NCI-H446 treated with DMSO at 0.1 percent for 48 hours (cell line): ENCODE measurements at places on chromosomes 2 and 18.

GRCh38 chr18:25503567-25504081 is 151.7 kb upstream of the ZNF521 start:
- DNase-seq = peak; percentile 8

DNA sequence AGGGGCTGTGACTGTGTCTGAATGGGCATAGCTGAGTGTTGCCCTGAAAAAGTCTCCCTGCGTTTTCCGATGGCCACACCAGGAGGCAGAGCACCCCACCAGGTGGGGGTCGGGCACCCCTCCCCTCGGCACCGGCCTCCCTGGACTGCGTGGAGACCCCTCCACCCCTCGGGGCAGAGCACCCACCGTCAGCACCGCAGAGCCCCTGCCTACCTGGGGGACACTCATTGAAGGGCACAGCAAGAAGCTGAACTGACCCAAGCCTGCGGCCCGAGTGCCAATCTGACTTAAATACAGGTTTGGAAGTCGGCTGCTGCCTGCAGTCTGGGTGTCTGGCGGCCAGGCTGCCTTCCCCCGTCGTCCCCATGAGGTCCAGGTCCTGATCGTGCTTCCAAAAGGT is 69.9 kb downstream of the KCNG2 start:
- no peak for DNase-seq

DNA sequence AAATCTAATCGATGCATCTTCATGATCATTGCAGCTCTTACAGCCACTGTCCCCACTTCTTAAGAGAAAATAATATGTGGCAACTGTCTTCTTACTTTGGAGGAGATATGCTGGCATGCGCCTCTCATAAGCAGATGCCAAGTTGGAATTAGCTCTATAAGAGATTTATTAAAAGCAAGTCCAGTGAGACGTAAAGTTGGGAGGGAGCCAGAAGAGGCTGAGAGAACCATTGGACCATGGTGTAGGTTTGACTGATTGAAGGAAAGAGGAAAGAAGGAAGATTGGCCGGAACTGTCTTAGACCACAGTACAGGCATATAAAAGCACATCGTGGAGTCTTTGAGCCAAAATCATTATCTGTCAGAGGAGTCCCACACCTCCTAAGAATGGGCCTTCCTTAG is 265.7 kb upstream of the ZC3H15 start:
- peak; percentile 87 for DNase-seq

GRCh38 chr2:143891879-143892308 is 628.0 kb downstream of the ZEB2 start:
- DNase-seq = no peak

GRCh38 chr2:2826209-2826551 is 495.1 kb upstream of the MYT1L start:
- no peak for DNase-seq

DNA sequence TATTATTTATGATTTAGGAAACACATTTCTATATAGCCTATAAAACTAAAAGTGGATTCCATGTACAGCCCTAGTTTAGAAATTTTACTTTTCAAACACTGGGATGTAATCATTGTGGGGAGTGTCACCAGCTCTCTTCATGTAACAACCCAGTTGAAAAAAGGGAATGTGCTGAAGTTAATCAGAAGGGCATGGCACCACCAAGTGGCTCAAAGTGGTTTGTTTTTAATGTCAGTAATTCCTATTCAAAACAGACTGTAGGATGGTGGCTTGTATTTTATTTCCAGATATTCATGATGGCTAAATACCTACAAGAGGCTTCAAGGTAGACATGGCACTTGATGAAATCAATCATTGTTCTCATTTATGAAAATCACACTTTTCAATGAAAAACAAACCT is 58.1 kb upstream of the TMEM182 start:
- DNase-seq = no peak

- DNase-seq = no peak
Observed at GRCh38 chr18:77736842-77737241, 487.2 kb downstream of the GALR1 start.

GRCh38 chr2:31110431-31110830 is 27.8 kb downstream of the GALNT14 start:
- no peak for DNase-seq

DNA sequence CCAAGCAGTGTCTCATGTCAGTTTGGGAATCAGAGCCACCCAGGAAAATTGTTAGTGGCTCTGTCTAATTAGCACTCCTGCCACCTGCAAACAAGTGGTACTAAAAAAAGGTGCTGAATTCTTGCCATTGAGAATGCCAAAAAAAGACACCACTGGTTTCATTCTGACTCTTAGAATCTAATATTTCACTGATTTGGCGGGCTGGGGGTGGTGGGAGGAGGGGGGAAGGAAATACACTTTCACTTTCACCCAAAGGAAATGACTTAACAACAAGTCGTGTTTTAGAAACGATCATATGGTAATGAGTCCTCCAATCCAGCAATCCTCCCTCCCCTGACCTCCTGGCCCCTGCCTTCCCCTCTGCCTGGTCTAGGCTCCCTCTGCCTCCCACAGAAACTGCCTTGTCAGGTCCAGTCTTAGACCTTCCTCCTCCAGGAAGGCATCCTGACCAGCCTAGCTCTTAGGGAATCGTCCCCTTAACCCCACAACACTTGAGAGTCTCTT is 4.4 kb upstream of the KLHL29 start:
- no peak for DNase-seq

GRCh38 chr2:62687636-62688035 is 17.9 kb upstream of the EHBP1 start:
- no peak for DNase-seq

GRCh38 chr2:224892574-224893204 is 149.6 kb downstream of the DOCK10 start:
- no peak for DNase-seq

DNA sequence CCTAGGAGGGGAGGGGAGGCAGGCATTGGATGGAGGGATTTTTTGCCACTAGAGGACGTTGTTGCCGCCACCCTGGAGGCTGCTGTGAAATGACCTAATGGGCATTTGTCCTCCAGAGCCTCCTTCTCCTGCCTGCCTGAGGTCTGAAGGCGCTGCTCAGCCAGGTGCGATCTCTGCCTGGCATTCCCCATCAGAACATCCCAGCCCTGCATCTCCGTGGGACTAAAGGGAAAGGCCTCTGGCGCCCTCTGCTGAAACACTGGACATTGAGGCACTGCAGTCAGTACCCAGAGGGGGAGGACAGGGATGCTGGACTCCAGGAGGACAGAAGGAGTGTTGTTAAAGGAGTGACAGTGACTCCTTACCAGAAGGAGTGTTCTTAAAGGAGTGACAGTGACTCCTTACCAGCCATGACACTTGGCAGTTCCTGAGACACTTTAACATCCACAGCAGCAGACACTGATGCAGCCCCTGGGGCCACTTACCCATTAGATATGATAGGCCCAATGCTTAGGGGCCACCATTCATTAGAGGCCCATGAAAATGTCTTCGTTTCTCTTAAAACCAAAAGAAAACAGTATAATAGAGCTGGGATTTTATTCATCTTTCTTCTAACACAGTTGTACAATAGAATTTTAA is 17.0 kb downstream of the THNSL2 start:
- no peak for DNase-seq

GRCh38 chr2:170092436-170093060 is 85.4 kb upstream of the MYO3B start:
- DNase-seq = no peak

- DNase-seq = no peak
Observed at GRCh38 chr2:47288864-47289263, 114.1 kb upstream of the MSH2 start.

DNA sequence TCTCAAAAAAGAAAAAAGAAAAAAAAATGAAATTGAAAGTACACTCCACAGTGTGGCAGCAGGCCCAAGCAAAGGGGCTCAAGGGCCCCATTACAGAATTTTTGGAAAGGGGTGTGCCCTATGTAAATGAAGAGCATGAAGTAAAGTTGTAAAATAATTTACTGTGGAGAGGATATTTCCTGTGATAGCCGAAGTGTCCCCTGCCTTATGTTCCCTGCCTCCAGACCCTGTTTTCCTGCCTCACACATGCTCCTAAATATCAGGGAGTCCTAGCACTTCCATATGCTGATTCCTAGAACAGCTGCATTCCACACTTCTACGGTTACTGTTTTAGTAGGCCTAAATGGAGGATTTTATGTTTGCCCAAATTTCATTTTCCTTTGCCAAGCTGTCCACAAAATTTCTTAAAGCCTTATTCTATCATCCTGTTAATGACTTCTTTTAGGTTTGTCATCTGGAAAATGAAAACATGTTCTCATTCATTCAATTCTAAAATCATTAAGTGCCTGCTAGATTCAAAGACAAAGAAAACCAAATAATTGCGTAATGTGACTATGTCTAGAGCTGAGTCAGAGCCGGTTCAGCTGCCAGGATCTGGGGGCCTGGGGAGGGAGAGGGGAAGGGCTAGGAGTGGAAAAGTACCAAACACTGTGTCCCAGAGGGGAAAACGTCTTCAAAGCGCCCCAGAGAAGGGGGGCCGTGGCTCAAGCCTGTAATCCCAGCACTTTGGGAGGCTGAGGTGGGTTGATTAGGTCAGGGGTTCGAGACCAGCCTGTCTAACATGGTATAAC is 25.9 kb upstream of the IMPA2 start:
- peak; percentile 68 for DNase-seq

DNA sequence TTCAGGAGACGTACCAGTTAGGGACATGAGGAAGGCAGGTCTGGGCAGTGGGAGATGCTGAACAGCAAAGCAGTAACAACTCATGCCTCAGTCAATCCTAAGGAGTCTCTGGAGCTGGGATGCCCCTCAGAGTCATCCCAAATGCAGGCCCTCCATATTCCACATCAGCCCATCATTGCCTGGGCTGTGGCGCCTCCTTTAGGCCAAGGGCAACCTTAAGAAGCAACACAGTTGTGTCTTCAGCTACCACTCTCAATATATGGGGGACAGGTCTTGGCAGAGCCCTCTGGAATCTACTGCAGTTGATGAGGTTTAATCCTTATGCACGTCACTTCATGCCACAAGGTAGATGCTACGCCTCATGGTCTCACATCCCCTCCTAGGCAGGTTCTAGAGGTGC is 682.0 kb upstream of the RAB6C start:
- no peak for DNase-seq

- DNase-seq = no peak
Observed at GRCh38 chr2:61085883-61086282, 20.2 kb downstream of the SANBR start.

- no peak for DNase-seq
Observed at GRCh38 chr18:34926683-34927082, 114.5 kb upstream of the MAPRE2 start.

- no peak for DNase-seq
Observed at GRCh38 chr2:237257471-237257951, 156.5 kb downstream of the COL6A3 start.

DNA sequence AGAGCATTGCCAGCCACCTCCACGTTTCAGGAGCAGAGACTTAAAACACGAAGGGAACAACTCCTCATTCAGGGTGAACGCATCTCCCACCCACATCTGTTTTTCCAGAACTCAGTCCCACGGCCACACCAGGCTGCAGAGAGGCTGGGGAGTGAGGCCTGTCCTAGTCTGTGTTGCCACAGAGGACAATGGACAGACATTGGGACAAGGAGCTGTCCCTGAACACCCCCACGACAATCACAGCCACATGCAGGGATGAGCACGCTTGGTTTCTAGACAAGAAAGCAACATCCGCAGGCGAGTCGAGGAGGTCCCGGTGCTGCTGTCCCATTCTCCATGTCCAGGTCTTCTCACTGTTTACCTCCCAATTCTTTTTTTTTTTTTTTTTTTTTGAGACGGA is 167.4 kb downstream of the EIPR1 start:
- no peak for DNase-seq

DNA sequence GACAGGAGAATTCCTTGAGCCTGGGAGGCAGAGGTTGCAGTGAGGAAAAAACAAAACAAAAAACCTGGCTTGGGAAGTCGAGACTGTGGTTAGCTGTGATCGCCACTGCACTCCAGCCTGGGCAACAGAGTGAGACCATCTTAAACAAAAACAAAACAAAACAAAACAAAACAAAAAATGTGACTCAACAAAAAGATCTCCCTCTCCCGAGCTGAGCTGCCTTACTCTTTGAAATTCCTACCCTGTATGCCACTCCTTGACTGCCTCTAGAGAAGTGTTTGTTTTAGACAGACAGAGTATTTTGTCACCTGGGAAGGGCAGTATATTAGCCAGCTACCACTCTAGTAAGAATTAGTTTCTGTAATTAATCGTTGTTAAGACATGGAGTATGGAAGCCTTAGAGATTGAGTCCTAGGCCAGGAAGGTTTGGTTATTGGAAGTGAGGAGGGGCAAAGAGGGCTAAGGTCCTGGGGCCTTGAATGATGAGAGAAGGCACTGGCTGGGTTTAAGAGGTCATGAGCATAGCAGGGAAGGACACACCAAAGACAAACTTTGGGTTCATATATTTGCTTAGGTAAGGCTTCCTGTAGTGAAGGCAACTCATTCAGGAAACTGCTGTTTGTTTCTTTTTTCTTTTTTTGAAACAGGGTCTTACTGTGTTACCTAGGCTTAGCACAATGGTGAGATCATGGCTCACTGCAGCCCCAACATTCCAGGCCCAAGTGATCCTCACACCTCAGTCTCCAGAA is 56.0 kb downstream of the HAUS1 start:
- DNase-seq = no peak

GRCh38 chr2:124131276-124131675 is 106.2 kb downstream of the CNTNAP5 start:
- DNase-seq = no peak

DNA sequence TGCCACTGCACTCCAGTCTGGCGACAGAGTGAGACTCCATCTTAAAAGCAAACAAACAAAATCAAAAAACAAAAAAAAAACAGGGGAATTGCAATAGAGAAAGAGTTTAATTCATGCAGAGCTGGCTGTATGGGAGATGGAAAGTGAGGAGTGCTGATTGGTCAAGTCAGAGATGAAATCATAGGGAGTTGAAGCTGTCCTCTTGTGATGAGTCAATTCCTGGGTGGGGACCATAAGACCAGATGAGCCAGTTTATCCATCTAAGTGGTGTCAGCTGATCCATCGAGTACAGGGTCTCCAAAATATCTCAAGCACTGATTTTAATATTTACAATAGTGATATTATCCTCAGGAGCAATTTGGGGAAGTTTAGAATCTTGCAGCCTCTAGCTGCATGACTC is 45.3 kb downstream of the FRZB start:
- no peak for DNase-seq

- no peak for DNase-seq
Observed at GRCh38 chr2:17156086-17156485, 362.2 kb downstream of the RAD51AP2 start.

DNA sequence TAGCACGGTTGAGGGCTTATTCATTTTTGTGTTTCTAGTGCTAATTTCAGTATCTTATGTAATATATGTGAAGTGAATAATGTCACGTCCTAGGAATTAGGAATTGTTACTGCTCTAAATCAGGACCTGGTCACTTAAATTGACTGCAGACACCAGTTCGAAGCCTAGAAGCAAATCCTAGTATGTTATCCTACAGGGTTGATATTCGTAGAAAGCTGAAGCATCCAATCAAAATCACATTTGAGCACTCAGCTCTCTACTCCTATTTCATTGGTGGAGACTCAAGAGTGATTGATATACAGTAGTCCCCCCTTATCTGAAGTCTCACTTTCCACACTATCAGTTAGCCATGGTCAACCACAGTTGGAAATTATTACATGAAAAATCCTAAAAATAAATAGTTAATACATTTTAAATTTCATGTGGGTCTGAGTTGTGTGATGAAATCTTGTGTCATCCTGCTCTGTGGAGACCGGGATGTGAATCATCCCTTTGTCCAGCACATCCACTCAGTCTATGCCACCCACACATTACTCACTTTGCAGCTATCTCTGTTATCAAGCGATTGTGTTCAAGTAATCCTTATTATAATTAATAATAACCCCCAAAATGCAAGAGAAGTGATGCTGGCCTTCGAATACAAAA is 35.2 kb upstream of the SCN9A start:
- DNase-seq = no peak

- DNase-seq = no peak
Observed at GRCh38 chr2:171957061-171957460, 34.8 kb downstream of the HAT1 start.
